ENCODE measurements at places on chromosomes 4 and X. TPM values are rescaled to one million over a fixed set of nuclear protein-coding genes. Genes with fewer than 3 reads are reported as not detected.

Gene BRCC3
- total RNA-seq, result 18.5 TPM

Gene MND1
- total RNA-seq, result 6.6 TPM

Gene PNMA6A
- total RNA-seq, result 16.3 TPM

Gene HAND2
- total RNA-seq, result not detected

Gene XKRX
- total RNA-seq, result 0.28 TPM

Gene CXCL10
- 0.28 TPM for total RNA-seq

Gene CSAG3
- not detected for total RNA-seq

Gene FOXR2
- total RNA-seq, result not detected

Gene CXCL11
- total RNA-seq, result 0.69 TPM

Gene TENM3
- total RNA-seq, result 57.5 TPM

Gene PNMA5
- total RNA-seq, result 3.3 TPM

Gene G6PD
- 31.1 TPM for total RNA-seq

Gene CDKL5
- total RNA-seq, result 15.3 TPM

Gene GAB3
- total RNA-seq, result 5.3 TPM
